NCI-H1436 (cell line): ENCODE measurements at places on chromosomes 5 and 9.

- no peak for DNase-seq
Measured at GRCh38 chr9:80449513-80449912, 877.7 kb downstream of the TLE4 start.

DNA sequence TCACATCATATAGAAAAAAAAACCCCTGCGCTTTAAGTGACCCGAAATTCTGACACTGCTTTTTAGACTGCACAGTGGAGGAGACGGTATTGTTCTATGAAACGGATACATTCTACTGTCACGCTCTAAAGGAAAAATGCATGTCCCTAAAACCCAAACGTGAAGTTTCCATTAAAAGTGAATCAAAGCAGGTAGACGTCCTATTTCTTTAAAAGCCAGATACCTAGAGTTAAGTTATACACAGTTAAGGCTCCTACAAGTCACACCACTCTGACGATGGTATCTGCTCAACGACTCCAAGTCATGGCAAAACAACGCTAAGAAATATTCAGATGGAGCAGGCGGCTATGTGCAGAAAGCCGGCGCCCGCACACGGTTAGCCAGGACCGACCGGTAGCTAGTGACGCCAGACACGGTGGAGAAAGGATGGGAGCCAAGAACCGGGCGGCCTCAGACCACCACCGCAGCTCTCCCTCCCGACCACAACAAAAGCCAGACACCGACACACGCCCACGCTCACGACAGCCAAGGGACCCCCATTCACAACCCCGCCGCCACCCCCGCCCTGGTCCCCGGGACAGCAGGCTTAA is 734 bp downstream of the SKP1 start:
- DNase-seq = no peak

DNA sequence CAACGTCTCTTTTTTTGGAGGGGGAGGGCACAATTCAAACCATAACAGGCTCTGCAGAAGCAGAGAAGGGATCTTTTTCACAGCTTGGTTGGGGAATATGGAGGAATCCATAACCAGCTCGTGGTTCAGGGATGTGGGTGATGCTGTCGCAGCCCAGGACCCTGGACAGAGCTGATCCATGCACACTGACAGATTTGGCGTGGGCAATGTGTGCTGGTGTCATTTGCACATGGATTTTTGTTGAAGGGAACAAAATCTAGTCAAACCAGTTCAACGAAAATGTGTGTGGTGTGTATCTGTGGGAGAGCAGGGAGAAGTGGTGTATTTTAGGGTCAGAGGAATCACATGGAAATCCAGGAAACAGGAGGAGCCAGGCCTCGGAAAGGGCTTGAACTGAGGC is 4.2 kb downstream of the DOCK2 start:
- no peak for DNase-seq

DNA sequence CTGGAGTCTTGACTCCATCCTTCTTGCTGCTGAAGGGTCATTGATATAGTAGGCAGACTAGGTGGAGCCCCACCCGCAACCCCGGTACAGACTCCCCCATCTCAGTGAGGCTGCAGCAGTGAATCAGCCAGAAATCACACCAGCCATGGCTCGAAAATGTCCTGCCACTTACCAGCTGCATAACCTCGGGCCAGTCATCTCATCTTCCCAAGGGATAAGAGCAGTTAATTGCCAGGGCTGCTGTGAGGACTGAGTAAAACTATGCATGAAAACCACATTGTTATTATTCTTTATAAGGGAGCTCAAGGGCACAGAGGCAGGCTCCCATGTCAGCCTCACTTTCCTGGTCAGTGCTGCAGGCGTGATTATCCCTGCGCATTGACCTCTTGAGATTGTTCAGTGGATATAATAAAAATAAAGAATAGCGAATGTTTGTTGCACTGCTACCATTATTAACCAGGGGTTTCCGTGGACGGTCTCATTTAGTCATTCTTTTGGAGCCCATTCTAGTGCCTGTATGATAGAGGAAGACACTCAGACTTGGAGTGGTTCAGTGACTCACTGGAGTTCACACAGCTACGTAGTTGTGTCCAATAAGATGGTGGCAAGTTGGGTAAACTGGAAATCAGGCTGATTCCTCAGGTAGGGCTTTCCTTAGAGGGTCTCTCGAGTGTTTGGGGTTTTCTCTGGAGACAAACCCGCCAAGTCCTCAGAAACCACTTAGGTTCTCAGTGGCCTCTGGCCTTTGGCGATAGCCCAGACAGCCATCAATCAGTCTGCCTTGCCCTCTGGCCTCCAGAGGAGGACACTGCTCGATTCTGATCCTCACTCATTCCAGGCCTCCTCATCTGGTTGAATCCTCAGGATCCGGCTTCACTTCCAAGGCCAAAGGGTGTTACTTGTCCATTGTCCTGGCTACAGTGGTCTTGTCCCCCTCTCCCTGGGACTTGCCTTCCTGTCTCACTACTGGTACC is 39.9 kb downstream of the COL15A1 start:
- DNase-seq = no peak

- peak; percentile 1 for DNase-seq
Measured at GRCh38 chr5:127757576-127757975, 54.4 kb downstream of the CCDC192 start.

DNA sequence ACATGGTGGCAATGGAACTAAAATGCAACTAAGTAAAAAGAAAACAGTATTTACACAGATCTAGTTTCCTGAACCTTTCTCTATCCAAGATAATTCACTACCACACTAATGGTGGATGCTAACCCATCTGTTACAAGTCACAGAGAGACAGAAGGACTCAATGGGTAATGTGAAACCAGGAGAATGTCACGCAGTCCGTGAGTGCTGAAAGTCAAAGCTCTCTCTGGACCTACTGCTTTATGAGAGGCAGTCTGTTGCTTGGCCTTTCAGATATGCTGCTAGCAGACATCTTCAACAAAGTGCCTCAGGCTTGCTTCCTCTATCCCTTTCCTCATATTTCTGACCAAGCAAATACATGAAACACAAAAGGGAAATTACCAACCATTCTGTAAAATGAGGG is 69.0 kb upstream of the GLRX start:
- DNase-seq = no peak

- DNase-seq = no peak
Measured at GRCh38 chr9:136328622-136329041, 1.3 kb downstream of the GPSM1 start.

- peak; percentile 68 for DNase-seq
Measured at GRCh38 chr5:142640316-142641005, 45.4 kb downstream of the FGF1 start.

DNA sequence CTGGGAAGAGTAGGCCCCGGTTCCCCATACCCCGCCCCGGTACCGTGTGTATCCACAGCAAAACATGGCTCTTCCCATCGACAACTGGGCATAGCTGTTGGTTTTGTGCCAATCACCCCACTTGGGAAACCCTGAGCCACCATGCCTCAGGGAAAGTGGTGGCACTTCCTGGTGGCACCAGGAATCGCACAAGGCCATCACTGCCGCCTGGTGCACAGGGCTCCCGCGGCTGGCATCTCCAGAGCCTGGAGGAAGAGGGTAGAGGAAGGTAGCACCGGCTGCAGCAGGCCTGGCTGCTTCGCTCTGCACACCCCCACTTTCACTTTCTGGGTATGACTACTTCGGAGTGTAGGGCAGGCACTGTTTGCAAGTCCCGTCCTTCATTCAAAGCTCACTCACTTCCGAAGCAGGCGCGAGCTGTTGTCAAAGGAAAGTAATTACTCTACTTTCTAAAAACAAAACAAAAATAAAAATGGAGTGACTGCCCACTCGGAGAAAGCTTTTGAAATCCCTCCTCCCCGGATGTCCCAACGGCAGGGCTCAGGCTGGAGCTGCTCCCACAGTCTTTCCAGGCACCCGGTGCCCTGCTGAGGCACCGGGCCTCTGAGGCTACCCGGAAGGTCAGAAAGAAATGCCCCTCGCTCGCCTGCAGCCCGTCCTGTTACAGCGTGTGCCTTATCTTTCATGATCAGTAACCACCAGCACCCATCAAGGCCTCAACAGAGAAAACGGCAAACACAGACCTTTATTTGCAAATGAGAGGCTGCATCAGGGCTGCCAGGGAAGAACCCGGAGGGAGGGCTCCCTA is 2.0 kb downstream of the BRD3 start:
- DNase-seq = no peak

DNA sequence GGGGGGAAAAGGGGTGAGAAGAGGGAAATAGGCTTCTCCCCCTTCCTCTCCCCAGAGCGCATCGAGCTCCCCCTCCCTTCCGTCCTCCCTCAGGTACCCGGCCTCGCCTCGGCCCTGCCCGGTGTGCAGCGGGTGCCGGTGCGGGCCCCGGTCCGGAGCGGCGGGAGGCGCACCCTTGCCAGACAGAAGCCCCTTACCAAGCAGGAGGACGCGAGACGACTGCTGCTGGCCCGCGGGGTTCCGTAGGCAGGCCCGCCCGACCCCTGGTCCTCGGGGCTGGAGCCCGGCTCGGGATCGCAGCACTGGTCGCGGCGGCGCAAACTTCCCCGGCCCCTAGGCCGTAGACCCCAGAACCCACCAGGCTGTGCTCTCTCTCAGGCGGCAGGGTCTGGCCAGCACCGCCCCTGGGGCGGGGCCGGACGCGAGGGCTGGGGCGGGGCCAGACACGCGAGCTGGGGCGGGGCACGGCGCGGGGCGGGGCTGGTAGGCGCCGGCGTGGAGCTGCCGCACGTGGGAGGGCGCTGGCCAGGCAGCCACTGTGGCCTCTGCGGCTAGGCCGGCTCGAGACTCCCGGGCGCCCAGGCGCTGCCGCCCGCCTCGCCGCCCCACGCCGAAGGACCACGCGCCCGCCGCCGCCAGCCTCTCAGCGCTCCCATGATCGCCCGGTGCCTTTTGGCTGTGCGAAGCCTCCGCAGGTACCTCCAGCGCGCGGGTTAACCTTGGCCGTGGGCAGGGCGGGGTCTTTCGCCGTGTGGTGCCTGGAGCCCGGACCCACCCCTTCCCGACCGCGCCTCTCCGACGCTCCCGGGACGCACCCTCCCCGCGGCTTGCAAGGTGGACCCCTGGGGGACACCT is at the start of the genes NLN and SGTB:
NLN (plus strand) TSS at position 486 of the 855 bp plus-strand sequence; CDS start at position 655, 169 bp downstream.
SGTB (minus strand) TSS at position 390 of the 855 bp plus-strand sequence. CDS start 1,302 bp downstream, outside the sequence.
- DNase-seq = peak; percentile 69

DNA sequence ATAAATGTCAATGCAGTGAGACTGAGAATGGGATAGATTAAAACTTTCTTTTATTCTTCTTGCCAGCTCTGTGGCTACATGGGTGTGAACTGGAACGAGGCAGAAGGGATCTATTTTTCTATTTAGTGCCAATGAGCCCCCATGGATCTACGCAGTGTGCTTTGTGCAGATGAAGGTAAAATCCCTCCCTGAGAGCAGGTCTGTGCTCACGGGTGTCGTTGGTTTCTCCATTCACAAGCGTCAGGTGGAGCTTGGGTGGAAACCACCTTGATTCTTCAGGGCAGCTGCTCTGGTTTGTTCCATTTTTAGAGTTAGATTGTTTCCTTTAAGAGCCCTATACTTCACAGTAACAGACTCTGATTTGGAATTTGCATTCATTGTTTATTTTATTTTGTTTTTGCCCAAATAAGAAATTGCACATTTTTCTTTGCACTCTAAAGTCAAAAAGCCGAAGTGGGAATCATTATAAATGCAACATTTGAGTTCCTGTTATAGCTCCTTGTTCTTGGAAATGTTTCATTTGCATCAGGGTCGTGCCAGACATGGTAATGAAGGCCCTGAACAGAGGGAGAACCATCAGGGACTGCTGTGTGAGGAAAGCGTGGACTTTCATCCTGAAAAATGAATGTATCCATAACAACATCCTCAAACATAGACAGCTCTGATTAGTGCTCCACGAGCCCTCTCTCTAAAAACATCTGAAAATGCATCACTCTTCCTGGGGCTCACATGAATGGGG is 31.1 kb upstream of the BICD2 start:
- no peak for DNase-seq

DNA sequence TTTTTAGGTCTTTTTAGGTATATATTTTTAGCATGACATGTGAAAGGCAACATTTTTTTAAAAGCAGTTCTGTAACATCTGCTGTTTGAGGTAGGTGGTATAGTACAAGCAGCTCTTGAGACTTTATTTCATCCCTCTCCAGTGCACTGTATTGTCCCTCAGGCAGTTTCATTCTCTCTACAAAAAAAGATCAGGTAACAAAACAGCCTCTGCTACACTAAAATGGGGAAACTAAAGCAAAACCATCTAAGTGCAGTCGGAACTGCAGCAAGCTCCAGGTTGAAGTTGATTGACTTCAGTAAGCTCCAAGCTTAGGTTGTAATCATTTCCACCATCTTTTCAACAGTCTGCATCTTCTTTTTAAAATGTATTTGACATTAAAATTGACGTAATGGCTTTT is 195.6 kb downstream of the DEPDC1B start:
- no peak for DNase-seq

DNA sequence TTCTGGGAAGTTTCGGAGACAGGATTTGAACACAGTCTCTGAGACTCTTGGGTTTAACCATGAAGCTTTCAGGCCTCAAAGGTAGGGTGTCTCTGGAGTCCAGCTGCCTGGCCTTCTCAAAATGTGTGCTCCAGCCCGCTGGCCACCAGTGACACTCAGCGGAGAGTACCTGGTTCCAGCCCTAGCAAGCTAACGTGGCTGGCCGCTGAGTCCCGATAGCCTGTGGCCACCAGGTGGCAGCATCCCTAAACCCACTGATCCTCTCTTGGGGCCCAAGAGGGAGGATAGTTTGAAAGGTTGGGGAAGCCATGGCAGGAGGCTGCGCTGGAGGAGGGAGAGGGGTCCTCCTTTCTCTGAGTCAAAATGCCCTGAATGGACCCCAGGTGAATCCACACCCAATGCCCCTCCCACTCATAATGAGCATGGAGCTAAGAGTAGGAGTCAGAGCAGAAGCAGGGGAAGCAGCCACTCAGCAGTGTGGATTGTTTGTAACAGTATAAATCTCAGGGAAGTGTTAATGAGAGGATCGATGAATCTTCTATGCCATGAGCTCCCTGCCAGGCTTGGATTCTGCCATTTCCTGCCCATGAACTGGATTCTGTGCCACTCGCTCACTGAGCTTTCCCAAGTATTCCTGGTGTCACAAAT is 5.4 kb upstream of the TIFAB start:
- peak; percentile 64 for DNase-seq

GRCh38 chr5:162091336-162091735 is 23.8 kb downstream of the GABRG2 start:
- DNase-seq = no peak

GRCh38 chr9:546235-546634 is 295.3 kb upstream of the DMRT1 start:
- DNase-seq = no peak

DNA sequence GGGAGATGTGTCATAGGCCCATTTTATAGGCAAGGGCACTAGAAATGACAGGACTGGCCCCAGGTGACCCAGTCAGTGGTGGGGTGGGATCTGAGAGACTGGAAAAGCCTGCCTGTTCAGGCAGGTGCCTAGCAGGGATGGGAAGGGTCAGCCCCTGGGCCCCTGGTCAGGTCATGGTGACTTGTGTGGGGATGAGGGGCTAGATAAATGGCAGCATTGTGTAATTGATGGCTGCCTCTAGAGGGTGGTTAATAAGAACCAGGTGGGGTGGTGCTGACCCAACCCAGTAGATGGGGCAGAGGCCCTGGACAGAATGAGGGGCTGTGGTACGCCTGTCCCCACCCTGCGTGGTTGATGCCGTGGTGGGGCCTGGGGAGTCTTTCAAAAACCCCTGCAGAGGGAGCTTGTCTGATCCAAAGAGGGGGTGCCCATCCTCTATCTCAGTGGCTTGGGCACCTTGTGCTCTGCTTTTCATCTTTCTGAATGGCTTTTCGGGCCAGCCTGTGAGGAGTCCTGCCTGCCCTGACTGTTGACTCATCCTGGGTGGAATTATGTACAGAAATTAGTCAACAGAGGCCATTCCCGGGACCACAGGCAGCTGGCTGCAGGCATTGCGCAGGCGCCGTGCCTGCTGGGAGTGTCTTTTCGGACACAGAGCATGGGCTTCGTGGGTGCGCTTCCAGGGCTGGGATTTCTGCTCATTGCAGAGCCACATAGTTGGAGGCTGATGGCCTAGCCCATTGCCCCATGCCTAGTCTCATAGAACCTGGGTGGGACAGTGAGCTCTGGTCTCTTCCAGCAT is 93.6 kb upstream of the PITX1 start:
- no peak for DNase-seq
